Gastrocnemius medialis (tissue), 4 donors: ENCODE measurements at places on chromosomes 6 and 20.
A peak's percentile ranks its signal among the peaks of the same experiment; 100 is the strongest.

GRCh38 chr6:79250107-79250514 lies 15.6 kb upstream of the HMGN3 start:
- no peak overlapping the region for H3K27ac ChIP-seq
- no peak for DNase-seq
- H3K4me3 ChIP-seq: no peak overlapping the region
- H3K4me1 ChIP-seq: peaks cover 3% of the 10 kb centered on the region

DNA sequence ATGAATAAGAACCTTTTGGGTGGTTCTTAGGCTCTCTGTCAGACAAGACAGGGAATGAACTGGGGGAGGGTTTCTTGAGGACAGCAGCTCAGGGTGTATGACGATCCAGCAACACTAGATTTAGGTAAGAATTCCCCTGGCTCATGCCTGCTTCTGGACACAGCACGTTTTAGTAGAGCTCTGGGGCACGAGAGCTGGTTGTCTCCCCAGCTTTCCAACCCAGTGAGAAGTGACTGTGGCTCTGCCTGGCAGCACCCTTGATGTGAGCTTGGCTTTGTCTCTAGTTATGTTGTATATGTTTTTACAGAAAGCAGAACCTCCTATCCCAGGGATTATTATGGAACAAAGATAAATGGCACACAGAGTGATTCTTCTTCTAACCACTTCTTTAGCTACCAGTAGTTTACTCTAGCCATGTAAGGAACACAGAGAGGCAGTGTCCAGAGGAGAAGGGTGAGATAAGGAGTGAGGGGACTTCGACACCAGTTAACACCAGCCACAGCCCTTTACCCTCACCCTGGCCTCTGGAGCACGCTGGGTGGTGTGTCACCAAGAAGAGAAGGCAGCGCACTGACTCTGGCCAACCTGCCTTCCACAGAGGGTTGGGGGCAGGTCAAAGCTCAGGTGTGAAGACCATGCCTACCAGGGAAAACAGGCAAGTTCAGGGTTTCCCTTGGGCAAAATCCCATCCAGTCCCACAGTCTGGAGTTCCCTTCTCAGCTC lies 3.9 kb downstream of the APOBEC2 start:
- no peaks in the 10 kb centered on the region for H3K27me3 ChIP-seq
- H3K36me3 ChIP-seq: no peaks in the 10 kb centered on the region
- H3K27ac ChIP-seq: peak overlapping the region; percentile 99
- DNase-seq: no peak
- H3K4me1 ChIP-seq: peaks cover 82% of the 10 kb centered on the region

DNA sequence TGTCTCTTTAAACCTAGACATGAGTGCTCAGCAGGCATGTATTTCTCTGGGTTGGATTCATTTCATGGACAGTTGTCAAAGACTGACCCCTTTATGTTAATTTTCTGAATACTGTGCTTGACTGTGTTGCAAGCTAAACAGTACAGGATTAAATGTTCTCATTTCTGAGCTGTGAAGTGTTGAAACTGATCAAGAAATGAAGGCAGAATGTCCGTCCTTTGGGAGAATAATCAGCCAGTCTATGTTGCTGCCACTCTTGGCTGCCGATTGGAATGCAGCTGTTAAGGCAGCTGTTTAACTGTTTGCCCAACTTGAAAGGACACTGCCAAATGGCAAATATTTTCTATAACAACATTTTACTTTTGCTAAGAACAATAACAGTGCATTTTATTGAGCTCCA lies 87.3 kb downstream of the CEP57L1 start:
- H3K4me1 ChIP-seq: no peaks in the 10 kb centered on the region
- no peaks in the 10 kb centered on the region for H3K27me3 ChIP-seq
- peak; percentile 15 for DNase-seq
- H3K4me3 ChIP-seq: no peak overlapping the region
- no peaks in the 10 kb centered on the region for H3K36me3 ChIP-seq

DNA sequence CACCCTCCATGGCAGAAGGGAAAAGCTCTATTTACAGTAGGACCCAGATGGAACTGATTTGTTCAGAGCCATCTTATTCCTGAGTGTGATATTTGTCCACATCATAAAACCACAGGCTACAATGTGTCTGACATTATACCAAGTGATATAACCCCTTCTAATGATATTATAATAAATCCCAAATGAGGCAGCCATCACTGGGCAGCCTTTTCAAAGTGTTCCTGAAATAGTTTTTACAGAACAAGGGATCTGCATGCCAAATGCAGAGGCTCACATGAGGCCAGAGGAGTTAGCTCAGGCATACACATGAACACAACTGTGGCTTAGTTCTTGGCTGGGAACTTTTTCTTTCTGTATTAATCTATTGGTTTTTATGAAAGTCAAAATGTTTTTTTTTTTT lies 207.7 kb downstream of the MAFB start:
- H3K4me1 ChIP-seq: peaks cover 19% of the 10 kb centered on the region
- no peak overlapping the region for H3K27ac ChIP-seq
- DNase-seq: no peak
- H3K27me3 ChIP-seq: no peaks in the 10 kb centered on the region
- no peaks in the 10 kb centered on the region for H3K36me3 ChIP-seq

DNA sequence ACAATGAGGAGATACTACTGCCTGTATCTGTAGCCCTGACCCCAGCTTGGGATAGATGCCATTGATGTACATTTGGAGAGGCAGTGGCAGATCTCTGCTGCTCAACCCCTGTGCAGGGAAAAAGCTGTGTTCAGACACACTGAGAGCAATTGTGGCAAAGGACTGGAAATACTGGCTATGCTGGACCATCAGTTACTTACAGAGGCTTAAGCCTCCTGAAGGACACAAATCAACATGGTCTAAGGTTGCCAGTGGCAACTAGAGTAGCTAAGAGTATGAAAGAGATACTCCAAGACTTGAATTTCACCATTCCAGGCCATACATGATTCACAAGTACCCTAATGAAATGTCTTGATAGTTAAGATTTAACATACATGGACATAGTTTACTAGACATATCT lies 32.4 kb upstream of the ENPP4 start:
- no peaks in the 10 kb centered on the region for H3K36me3 ChIP-seq
- no peak for DNase-seq
- H3K4me1 ChIP-seq: peaks cover 28% of the 10 kb centered on the region
- no peaks in the 10 kb centered on the region for H3K27me3 ChIP-seq
- no peak overlapping the region for H3K27ac ChIP-seq

DNA sequence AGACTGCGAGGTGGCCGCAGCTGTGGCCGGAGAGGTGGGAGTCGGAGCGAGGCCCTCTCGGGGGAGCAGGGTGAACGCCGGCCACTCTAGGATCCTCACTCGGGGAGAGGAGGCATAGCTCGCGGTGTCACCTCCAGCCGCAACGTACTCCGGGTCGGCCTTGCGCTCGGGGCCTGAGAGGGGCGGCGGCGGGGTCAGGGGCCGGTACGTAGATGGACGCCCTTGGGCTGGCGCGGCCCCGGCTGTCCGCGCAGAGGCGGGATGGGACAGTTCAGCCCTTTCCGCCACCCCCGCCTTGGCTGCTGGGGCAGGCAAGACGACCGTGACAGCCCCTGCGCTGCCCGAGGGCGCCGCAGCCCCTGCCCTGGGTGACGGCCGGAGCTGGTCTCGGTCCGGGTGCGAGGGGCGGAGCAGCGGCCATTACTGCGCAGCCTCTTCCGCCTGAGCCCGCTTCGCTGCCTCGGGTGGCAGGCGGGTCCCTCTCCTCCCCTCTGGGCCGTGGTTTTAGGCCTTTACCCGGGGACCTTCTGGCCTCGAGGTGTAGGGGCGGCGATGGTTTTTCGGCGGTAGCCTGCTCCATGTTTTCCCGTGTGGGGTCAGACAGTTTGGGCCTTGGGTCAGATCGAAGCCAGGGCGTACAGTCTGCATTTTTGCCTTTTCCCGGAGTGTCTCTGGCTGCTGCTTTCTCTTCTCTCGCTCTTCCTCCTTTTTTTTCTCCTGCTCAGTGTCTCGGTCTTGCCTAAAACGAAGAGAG lies 405 bp downstream of the RNF146 start:
- no peaks in the 10 kb centered on the region for H3K27me3 ChIP-seq
- DNase-seq: peak; percentile 23
- H3K4me3 ChIP-seq: peak overlapping the region; percentile 89
- no peaks in the 10 kb centered on the region for H3K36me3 ChIP-seq

DNA sequence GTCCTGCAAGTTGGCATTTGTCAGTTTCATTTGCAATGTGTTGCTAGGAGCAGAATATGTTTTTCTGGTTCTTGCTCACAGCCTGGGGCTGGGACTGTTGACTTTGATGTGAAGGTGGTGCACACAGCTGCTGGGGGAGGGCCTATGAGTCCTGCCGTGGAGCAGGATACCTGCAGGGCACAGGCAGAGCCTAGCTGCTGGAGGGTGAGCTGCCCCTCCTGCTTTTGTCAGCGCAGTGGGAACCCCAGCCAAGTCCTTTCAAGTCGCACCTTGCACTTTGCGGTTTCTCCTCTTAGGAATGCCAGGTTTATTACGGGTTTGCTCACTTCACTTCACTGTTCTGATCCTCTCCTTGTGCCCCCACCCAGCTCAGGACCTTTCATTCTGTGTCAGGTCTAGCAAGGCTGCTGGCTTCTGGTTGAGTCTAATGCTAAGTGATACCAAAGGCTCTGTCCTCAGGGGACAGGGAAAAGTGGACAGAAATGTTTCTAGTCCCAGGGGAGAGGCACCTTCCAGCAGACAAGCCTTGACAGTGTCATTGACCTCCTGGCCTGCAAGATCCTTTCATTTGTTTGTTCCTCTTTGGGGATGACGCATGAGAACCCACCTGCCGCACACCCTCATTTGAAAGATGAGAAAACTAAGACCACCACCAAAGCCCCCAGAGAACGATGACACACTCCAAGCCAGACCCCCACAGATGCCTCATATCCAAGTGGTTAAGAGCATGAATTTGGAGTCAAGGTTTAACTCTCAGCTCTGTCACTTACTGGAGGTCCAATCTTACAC lies 2.7 kb upstream of the SPO11 start:
- no peaks in the 10 kb centered on the region for H3K36me3 ChIP-seq
- H3K27me3 ChIP-seq: peaks cover 19% of the 10 kb centered on the region
- DNase-seq: no peak
- no peak overlapping the region for H3K4me3 ChIP-seq
- H3K27ac ChIP-seq: no peak overlapping the region

GRCh38 chr6:146905181-146905704 lies 299.0 kb upstream of the STXBP5 start:
- no peak for DNase-seq
- H3K4me1 ChIP-seq: no peaks in the 10 kb centered on the region
- no peaks in the 10 kb centered on the region for H3K36me3 ChIP-seq
- H3K4me3 ChIP-seq: no peak overlapping the region
- no peak overlapping the region for H3K27ac ChIP-seq

GRCh38 chr20:21436205-21436604 lies 38.9 kb upstream of the NKX2-4 start:
- H3K27me3 ChIP-seq: no peaks in the 10 kb centered on the region
- H3K4me3 ChIP-seq: no peak overlapping the region
- no peak for DNase-seq
- no peaks in the 10 kb centered on the region for H3K36me3 ChIP-seq
- no peaks in the 10 kb centered on the region for H3K4me1 ChIP-seq

DNA sequence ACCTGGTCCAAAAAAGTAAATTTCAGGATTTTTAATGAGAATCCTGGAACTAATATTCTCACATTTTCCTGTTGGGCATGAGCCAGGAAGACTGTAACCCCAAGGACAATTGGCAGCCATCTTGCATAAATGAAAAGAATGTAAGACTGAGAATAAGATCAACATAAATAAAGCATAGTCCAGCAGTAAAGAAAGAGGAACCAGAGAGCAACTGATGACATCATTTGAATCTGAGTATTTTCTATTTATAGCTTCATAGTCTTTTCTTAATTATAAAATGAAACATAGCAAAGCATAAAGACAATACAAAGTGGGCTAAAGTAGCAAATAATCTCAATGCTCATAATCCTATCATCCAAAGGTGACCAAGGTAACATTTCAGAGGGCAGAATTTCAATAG lies 26.6 kb upstream of the FBXL4 start:
- no peak overlapping the region for H3K27ac ChIP-seq
- DNase-seq: no peak
- no peak overlapping the region for H3K4me3 ChIP-seq
- H3K4me1 ChIP-seq: peaks cover 29% of the 10 kb centered on the region
- no peaks in the 10 kb centered on the region for H3K36me3 ChIP-seq
- H3K27me3 ChIP-seq: no peaks in the 10 kb centered on the region

DNA sequence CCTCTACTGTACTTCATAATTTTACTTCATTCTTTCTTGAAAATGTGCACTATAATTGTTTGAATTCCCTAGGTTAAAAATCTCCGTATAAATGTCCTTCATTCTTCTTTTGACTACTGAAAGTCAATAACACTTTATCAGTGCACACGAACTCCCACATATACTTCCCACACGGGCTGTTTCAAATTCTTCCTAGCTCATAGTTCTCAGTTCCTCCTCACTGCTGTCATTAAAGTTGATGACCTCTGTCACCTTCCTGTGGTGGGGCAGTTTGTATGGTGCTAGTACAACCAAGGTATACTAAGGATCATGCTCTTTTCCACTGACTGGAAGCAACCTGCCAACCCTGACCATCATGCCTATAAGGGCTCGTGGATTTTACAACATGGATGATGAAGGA lies 40.0 kb upstream of the CD2AP start:
- DNase-seq: no peak
- no peaks in the 10 kb centered on the region for H3K36me3 ChIP-seq
- H3K4me3 ChIP-seq: no peak overlapping the region
- H3K4me1 ChIP-seq: no peaks in the 10 kb centered on the region

DNA sequence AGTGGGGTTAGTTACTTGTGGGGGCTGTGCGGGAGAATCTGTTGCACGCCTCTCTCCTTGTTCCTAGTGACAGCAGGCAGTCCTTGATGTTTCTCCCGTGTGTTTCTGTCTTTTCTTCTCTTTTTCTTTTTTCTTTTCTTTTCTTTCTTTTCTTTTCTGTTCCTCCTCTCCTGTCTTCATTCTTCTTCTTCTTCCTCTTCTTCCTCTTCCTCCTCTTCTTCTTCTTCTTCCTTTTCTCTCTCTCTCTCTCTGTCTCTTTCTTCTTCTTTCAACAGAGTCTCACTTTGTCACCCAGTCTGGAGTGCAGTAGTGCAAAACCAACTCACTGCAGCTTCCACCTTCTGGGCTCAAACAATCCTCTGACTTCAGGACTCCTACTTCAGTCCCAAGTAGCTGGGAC lies 6.8 kb upstream of the AIG1 start:
- H3K27me3 ChIP-seq: no peaks in the 10 kb centered on the region
- H3K36me3 ChIP-seq: no peaks in the 10 kb centered on the region
- DNase-seq: no peak
- no peak overlapping the region for H3K4me3 ChIP-seq
- no peak overlapping the region for H3K27ac ChIP-seq
- no peaks in the 10 kb centered on the region for H3K4me1 ChIP-seq

- H3K4me3 ChIP-seq: no peak overlapping the region
- H3K27me3 ChIP-seq: no peaks in the 10 kb centered on the region
- no peaks in the 10 kb centered on the region for H3K4me1 ChIP-seq
Observed at GRCh38 chr6:107275330-107275865, 160.1 kb upstream of the BEND3 start.

DNA sequence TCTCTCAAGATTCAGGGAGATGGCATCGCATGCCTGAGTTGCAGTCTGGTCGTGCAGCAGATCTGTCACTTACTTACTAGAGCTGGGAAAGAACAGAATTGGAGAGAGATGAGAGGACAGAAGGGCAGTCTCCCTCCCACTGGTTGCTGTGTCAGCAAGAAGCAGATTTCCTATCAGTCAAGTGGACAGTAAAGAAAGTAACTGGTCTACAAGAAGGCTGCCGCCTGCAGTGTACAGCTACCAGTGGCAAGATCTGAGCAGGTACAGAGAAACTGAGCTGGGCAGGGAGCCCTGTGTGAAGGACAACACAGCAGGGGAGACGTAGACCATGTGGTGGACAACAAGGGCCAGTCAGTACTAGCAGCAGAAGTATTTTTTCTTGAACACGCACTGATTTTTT lies 49.5 kb upstream of the PCSK2 start:
- no peak overlapping the region for H3K27ac ChIP-seq
- no peak for DNase-seq
- no peak overlapping the region for H3K4me3 ChIP-seq
- no peaks in the 10 kb centered on the region for H3K36me3 ChIP-seq
- H3K27me3 ChIP-seq: no peaks in the 10 kb centered on the region
